ENCODE measurements at places on chromosomes 2 and 18.

- DNase-seq = peak; percentile 3
These were observed 82.6 kb downstream of the SP100 start for GRCh38 chr2:230498506-230499107.

GRCh38 chr2:177629357-177630024, 236.9 kb downstream of the AGPS start:
- DNase-seq = no peak

GRCh38 chr2:94622113-94622618, 249.1 kb upstream of the TEKT4 start:
- DNase-seq = no peak

DNA sequence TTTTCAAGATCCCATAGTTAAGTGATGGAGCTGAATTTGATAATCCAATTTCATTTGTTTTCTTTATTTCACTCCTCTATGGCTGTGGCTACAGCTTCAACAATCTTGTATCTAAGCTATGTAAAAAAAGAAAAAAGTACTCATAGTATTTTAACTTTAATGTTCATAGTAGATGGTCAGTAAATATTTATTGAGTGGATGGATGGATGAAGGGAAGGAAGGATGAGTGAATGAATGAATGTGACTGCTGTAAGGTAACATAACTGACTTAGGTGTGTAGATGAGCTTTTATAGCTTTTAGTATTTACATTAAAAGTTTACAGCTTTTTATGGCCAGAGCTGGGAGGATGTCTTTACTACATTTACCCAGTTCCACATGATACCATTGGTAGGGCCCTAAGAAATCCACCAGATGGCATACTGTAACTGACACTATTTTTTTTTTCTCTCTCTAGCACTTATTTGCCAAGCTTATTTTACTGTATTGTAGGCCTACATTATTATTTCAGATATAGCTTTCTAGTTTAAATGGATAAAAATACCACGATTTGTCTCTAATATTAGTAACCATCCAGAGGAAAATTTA, 13.4 kb upstream of the HRH4 start:
- DNase-seq = peak; percentile 7

- no peak for DNase-seq
These were observed 207.8 kb downstream of the RND3 start for GRCh38 chr2:150279686-150280085.

DNA sequence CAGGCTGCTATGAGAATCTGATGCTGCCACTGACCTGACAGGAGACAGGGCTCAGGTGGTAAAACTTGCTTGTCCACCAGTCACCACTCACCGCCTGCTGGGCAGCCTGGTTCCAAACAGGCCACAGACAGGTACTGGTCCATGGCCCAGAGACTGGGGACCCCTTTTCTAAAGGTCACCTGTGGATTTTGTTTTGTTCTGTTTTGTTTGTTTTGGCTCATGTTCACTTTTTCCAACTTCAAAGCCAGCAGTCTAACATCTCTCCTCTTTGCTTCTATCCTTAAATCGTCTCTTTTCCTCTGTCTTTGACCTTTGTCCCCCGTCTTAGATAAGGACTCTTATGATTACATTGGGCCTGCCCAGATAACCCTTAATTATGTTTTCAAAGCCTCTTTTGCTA, 3.3 kb upstream of the CERKL start:
- no peak for DNase-seq

DNA sequence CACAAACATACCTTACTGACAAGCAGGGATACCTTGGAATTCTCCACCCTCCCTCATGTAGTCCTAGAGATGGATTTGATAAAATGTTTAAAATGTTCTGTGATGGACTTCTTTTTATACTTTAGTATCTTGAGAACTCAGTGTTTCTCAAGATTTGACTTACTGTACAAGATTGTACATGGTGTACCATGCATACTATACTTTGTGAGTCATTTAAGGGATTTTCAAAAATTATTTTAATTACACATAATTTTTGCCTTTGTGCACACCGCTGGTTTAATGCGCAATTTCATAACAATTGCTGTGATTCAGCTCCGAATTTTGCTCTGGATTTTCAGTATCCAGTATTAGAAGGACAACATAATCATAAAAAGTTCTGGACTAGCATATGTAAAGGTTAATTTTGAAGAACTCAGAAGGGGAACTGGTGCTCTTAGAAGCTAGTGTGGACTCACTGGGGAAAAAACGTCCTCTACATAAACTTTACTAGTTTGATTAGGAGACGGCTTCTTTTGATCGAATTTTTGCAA, 78.6 kb upstream of the ACSL3 start:
- peak; percentile 14 for DNase-seq

GRCh38 chr2:239142806-239143205, 258.0 kb downstream of the HDAC4 start:
- peak; percentile 47 for DNase-seq

GRCh38 chr18:8608795-8609658, at the start of gene RAB12:
RAB12 (plus strand) TSS chr18:8609437; CDS start chr18:8609440, 3 bp downstream.
- peak; percentile 81 for DNase-seq
